Lower lobe of right lung (tissue), 2 donors: ENCODE measurements at places on chromosomes 13 and 19. TPM values are rescaled to one million over a fixed set of nuclear protein-coding genes. Genes with fewer than 3 reads are reported as not detected.

Gene TEX26
- 0.27 TPM for total RNA-seq

- no peak for DNase-seq
Observed at GRCh38 chr19:41328842-41329225, 18.9 kb downstream of the CCDC97 start.

DNA sequence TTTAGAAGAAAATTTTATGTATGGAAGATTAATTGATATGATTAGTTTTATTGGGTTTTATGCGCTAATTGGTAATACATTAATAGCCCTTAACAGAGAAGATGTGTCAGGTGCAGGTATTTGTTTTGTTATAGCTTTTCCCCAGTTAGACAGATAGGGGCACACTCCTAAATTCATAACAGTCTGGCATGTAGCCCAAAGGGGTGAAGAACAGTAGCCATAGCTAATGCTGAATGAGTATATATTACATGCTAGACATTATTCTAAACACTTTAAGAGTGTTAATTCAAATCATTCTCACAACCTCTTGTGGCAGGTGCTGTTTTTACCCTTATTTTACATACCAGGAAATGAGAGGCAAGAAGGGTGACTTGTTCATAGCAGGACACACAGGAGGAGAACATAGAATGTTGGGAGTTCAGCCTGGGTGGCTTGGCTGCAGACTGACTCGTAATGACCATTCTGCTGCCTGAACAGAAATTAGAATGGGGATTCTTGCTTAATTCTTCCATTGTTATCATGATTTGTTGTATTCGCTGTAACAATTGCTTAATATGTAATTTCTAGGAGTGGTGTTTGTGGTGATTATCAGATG is 20.1 kb downstream of the PCCA start:
- DNase-seq: no peak

GRCh38 chr19:31675193-31675913 is 326.1 kb upstream of the TSHZ3 start:
- no peak for DNase-seq

DNA sequence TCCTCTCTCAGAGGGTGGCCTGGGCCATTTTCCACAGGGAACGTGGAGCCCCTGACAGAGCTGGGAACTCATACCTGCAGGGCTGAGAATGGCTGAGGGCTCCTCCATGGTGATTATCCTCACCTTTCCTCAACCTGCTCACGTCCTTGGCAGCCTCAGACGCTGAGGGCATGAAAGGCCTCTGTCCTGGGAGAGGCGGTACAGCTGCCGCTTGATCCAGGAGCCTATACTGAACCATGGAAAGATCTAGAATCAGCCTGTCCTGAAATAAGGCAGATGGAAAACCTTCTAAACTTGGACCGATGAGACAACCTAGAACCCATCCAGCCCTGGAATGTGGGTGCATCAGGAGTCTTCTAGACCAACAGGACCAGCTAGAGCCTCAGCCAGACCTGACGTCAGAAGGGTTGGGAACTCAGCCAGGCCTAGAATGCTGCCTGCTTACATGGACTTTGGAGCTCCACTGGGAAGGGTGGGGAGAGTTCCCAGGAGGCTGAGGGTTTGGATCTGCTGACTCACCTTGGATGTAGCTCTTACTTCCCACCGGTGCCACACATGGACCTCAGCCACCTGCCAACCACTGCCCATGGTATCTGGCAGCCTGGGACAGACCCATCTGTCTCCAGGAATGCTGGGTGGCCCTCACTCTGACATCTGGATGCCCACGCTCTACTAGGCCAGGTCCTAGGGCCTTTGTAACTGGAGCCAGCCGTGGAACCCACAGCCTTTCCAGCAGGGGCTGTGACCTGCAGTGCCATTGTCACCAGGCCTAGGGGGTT is 7.5 kb downstream of the KCTD15 start:
- DNase-seq: no peak

- no peak for DNase-seq
Observed at GRCh38 chr13:38970380-38971051, 20.1 kb downstream of the STOML3 start.

GRCh38 chr19:43638995-43639518 is 593 bp downstream of the CADM4 start:
- DNase-seq: no peak
